ENCODE measurements at places on chromosomes 13 and 19.

DNA sequence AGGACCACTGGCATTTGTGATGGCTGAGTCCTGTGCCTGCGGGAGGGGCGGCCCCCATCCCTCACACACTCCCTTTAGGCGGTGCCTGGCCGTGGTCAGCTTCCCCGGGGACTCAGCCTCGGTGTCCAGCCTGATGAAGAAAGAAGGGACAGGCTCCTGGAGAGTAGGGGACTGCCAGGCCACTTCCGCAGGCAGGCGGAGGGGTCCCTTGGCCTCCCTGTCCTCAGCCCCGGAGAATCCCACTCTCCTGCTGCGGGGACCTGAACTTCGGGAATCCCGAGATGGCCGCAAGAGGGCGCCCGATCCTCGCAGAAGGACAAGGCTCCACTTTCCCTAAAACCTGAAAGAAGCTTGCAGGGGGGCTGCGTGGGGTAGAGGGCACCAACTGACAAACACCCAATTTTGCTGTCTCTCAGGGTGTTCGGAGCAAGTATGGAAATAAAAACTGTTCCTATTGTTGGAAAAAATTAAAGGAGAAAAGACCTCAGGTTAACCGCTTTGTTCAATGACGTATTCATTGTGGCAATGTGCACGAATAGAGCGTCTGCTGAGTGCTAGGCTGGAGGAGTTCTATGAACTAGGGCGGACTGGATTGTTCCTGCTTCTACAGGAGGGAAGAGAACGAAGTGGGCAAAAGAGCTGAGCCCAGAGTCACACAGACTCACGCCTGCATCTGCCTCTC lies 297.3 kb downstream of the ZNF536 start:
- peak; percentile 34 for DNase-seq

DNA sequence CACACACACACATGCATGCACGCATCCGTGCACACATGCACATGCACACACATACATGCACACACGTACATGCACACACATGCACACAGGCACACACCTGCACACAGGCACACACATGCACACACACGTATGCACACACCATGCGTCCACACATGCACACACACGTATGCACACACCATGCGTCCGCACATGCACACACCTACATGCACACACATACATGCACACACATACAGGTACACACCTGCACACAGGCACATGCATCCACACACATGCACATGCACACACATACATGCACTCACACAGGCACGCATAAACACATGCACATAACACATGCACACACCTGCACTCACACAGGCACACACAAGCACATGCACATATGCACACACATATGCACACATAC lies 112.1 kb downstream of the DPF1 start:
- no peak for DNase-seq

- no peak for DNase-seq
These were observed 250.2 kb upstream of the SLITRK1 start for GRCh38 chr13:84132491-84132890.

- no peak for DNase-seq
These were observed 306.5 kb upstream of the PCDH20 start for GRCh38 chr13:61722119-61722518.

- no peak for DNase-seq
These were observed 13.2 kb downstream of the CBY2 start for GRCh38 chr13:45715351-45715750.

DNA sequence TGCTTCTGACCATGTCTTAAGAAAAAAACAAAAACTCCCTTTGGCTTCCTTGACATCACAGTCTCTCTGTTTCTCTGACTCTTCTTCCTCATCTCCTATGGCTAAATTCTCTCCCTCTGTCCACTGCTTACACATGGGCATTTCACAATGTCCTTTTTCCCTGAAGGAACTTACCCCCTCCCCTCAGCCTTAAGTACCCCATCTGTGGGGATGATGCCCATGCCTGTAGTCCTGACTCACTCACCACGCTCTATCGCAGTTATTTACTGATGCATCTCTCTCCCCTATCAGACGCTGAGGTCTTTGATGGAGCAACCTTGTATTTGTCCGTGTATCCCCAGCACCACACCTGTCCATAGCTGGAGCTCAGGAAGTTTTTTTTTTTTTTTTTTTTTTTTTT lies 32.4 kb downstream of the ACTN4 start:
- DNase-seq: no peak

- DNase-seq: peak; percentile 31
These were observed 49.7 kb downstream of the CRTC1 start for GRCh38 chr19:18733196-18733647.

DNA sequence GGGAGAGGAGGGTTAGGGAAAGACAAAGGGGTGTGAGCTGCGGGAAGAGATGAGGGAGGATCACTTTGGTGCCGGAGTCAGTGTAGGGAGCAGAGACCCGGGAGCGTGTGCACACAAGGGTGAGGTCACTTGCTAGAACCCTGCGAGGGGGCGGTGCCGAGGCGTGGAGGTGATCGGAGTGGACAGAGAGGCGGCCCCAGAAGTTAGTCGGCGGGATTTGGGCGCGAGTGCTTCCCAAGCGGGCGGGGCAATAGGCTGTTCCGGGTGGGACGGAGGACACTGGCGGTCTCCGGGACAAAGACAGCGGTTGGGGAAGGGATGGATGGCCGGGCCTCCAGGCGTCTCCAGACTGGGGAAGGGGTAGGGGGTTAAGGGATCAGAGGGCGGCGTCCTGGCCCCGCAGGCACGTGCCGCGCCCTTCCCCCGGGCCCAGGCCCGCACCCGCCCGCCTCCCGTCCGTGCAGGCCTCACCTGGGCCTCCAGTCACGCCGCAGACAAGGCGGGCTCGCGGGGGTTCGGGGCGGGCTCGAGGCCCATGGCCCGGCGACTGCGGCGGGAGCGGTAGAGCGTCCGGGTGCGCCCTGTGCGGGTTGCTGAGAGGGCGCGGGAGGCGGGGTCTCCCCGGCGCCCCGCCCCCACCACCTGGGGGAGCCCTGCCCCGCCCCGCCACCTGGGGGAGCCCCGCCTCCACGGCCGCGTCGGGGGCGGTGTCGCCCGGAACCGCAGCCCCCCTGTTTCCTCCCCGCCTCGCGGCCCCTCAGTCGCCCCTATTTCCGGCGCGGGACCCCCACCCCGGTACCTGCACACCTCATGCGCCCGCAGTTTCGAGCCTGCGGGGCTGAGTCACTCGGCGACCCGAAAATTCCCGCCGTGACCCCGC lies at the start of gene LPAR2:
LPAR2 (minus strand) TSS at position 600 of the 880 bp plus-strand sequence. CDS start 945 bp downstream, outside the sequence.
- DNase-seq: no peak

DNA sequence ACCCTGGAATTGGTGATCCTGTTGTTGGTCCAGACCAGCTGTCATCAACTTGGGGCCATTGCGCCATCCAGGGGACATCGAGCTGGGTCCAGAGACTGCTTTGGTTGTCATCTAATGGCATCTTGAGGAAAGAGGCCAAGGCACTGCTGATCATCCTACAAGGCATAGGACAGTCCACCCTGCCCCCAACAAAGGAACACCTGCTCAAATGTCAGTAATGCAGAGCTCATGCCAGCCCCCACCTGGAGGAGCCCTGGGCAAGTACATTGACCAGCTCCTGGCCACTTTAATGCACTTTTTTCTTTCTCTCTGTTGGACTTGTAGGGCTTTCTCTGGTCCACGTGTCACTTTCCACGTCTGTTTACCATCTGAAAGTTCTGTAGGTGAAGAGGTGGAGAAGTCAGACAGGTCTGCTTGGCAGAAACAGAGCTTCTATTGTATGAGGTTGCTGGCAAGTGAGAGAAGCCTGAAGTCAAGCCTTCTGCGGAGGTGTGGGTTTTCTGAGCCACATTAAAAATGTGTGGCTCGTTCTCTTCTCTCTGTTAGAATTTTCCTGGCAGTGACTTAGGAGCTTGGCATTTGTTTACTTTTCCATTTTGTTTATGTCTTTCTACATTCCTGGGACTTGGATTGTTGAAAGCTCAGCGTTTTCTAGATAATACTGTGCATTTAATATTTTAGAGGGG lies 124.0 kb upstream of the RNF113B start:
- DNase-seq: peak; percentile 51

DNA sequence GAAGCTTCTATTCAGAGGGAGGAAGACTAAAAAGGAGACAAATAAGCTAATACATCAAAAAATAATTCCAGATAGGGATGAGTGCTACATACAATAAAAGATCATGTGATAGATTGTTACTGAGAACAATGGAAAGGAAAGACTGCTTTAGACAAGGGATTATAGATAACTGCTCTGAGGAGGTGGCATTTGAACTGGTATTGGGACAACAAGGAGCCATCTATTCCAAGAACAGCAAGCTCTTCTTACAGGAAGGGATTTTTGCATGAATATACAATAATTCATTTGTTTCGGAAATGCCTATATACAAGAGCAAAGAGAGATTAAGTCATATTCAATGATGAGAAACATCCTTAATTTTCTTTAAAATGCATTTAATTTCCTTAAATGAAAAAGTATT lies 540.5 kb upstream of the KLF12 start:
- DNase-seq: no peak

GRCh38 chr19:5286465-5287029 lies 54.1 kb downstream of the PTPRS start:
- no peak for DNase-seq

DNA sequence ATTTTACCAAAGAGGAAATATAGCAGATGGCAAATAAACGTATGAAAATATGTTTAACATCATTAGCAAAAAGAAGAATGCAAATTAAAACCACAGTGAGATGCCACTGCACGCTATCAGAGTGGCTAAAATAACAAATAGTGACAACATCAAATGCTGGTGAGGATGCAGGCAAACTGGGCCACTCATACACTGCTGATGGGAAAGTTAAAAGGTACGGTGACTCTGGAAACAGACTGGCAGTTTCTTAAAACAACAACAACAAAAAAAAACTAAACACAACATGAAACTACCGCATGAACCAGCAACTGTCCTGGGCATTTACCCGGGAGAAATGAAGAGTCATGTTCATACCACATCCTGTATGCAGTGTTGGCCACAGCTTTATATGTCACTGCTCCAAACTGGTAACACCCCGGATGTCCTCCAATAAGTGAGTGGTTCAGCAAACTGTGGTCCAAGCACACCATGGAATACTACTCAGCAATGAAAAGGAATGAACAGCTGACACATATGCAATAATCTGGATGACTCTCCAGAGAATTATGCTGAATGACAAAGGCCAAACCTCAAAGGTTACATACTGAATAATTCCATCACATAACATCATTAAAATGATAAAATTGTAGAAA lies 22.3 kb downstream of the EPS15L1 start:
- DNase-seq: peak; percentile 18

GRCh38 chr13:28822151-28822550 lies 2.0 kb downstream of the MTUS2 start:
- DNase-seq: no peak

- no peak for DNase-seq
These were observed 8.8 kb upstream of the CD22 start for GRCh38 chr19:35320065-35320713.

All from fibroblast of skin of right biceps (primary cell).